ENCODE measurements at places on chromosomes 5 and 9. TPM values are rescaled to one million over a fixed set of nuclear protein-coding genes. Genes with fewer than 3 reads are reported as not detected.

Gene CD74
- total RNA-seq: 4.1 TPM

Gene AK6
- 22.0 TPM for total RNA-seq

Gene FBP2
- not detected for total RNA-seq

Gene C9orf50
- not detected for total RNA-seq

Gene PCDHB13
- total RNA-seq: 9.2 TPM

Gene IL4
- not detected for total RNA-seq

Gene CDH10
- 50.1 TPM for total RNA-seq

Gene TESK1
- 11.7 TPM for total RNA-seq

Gene PCDHGA5
- total RNA-seq: 6.6 TPM

Gene PDZD2
- total RNA-seq: 22.0 TPM

Gene AMBP
- 1.6 TPM for total RNA-seq

GRCh38 chr5:119355685-119356611, at the start of gene TNFAIP8:
TNFAIP8 (plus strand) TSS chr5:119356019; CDS start chr5:119356091, 72 bp downstream.
- DNase-seq: peak; percentile 9

- DNase-seq: no peak
Measured at GRCh38 chr5:50564079-50564478, 102.4 kb upstream of the PARP8 start.

- DNase-seq: no peak
Measured at GRCh38 chr5:107864793-107865192, 194.1 kb upstream of the EFNA5 start.

DNA sequence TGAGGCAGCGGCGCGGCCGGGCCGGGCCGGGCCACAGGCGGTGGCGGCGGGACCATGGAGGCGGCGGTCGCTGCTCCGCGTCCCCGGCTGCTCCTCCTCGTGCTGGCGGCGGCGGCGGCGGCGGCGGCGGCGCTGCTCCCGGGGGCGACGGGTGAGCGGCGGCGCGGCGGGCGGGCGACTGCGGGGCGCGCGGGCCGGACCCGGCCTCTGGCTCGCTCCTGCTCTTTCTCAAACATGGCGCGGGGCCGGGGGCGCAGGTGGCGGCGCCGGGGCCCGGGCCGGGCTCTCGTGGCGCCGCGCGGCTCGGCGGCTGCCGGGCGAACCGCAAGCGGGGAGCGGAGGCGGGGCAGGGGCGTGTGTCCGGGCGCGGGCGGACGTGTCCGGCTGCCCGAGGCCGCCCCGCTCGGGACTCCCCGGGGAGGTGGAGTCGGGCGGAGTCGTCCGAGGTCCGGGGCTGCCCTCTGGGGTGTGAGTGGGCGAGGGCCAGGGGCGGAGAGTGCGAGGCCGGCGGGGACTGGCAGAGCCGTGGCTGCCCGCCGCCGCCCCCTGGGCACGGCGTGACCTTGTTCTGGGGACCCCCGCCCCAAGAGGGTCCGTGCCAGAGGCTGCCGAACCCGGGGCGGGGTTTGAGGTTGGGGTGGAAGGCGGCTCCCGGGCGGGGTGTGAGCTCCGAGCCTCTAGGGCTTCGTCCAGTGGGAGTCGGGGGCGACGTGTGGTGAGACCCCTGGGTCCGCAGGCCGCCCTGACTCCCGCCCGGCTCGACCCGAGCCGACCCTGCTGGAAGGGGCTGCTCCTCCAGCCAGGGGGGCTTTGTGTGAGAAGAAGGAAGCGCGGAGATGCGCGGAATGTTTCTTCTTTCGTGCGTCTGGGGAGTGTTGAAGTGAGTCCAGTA, 485 bp downstream of the TGFBR1 start:
- peak; percentile 22 for DNase-seq

- no peak for DNase-seq
Measured at GRCh38 chr5:172038167-172038566, 31.7 kb upstream of the FBXW11 start.

GRCh38 chr9:113465599-113466140, 2.1 kb downstream of the RGS3 start:
- DNase-seq: no peak

GRCh38 chr9:130276121-130276520, 10.6 kb downstream of the HMCN2 start:
- no peak for DNase-seq

DNA sequence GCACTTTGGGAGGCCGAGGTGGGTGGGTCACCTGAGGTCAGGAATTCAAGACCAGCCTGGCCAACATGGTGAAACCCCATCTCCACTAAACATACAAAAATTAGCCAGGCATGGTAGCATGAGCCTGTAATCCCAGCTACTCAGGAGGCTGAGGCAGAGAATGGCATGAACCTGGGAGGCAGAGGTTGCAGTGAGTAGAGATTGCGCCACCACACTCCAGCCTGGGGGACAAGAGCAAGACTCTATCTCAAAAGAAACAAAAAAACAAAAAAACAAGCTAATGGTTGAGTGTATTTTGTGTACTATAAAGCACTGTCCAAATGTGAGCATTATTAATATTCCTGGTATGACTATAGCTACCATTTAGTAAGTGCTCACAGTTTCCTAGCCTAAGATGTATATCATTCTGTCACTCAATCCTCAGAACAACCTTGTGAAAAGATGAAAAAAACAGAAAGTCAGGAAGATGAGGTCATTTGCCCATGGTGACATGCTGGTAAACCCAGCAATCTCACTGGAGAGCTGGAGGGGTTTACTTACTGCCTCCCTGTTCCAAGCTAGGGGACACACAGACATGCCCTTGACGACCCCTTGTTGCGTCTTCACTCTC, 27.7 kb downstream of the ARHGEF37 start:
- DNase-seq: no peak

GRCh38 chr9:74848153-74848525, 39.6 kb downstream of the TRPM6 start:
- no peak for DNase-seq

DNA sequence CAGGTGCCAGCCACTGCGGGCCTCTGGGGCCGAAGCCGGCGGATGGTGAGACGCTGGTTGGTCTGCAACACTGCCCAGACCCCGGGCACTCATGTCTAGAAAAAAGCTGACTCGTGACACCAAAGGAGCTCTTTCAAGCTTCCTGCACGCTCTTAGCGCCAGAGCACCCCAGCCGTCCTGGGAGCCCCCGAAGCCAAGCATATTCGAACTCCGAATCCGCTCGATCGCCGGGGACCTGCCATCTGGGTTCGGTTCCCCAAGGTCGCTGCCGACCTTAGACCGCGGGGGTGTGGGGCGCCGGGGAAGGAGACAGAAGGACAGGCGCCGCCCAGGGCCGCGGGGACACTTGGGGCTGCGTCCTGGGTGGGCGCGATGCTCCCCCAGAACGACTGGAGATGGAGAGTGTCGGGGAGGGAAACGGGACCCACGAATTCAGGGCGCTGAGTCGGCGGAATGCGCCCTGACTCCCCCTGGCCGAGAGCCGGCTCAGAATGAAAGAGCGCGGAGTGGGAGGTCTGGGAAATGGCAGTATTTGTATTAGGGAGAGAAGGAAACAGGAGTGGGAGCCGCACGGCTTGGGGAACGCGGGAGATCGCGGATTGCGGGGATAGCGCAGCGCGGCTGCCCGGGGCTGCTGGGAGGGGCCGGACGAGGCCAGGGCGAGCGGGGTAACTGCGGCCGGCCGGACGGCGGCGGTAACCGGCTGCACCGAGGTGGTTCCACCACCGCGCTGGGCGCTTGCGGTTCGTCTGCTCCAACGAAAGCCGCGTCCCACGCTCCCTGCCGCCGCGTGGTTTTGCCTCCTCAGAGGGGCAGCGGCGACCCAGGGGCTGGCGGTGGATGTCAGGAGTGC, 20.1 kb upstream of the MARCHF6 start:
- no peak for DNase-seq

GRCh38 chr5:109511980-109512734, 102.4 kb upstream of the PJA2 start:
- DNase-seq: no peak

DNA sequence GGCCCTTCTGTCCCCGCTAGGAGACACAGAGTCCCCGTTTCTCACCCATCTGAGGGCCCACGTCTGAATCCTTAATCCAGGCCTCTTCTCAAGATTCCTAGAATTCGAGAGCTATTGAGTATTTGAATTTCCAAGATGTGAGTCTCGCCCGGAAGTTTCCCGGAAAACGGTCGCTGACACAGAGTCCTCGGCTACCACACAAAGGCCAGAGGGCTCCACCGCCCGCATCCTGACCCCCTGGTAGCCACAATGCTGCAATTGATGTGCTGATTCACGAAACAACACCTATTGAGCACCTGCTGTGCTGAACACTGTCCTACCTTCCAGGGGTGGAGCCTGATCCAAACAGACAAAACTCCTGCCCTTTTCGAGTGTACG, 670 bp upstream of the FBP1 start:
- no peak for DNase-seq

GRCh38 chr9:124897570-124898460, 35.9 kb downstream of the ARPC5L start:
- DNase-seq: no peak

DNA sequence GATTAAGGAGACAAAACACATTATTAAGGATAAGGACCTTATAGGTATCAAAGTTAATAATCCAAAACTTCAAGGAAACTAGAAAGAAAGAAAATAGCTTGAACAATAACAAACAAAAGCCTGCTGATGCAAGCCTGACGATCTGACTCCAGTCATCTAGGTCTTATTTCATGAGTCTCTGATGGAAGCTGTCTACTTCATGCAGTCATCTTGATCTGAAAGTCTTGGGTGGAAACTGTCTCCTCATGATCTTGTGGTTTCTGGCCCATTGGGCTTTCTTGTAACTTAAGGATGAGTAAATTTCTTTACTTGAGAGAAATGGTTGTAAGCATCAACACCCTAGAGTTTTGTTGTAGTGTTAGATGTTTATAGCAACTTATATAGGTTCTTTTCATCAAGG, 20.6 kb upstream of the PSIP1 start:
- no peak for DNase-seq

GRCh38 chr5:139388198-139388821, 1.4 kb downstream of the MZB1 start:
- no peak for DNase-seq

- no peak for DNase-seq
Measured at GRCh38 chr9:18997151-18997550, 35.9 kb downstream of the SAXO1 start.

DNA sequence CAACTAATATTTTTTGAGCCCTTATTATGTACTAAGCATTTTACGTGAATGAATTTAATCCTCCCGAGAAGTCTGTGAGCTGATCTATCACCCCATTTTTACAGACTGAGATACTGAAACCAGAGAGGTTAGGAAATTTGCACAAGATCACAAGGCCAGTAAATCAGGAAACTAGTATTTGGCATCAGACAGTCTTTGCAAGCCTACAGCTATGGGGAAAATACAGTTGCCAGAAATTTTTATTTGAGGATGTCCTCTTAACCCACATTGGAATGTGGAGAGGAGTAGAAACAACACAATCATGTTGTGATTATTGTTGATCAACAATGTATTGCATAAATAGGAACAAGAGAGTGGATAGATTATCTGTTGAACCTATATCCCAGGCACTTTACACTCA, 2.3 kb upstream of the SLC46A2 start:
- DNase-seq: no peak

GRCh38 chr9:108687006-108687987, 168.5 kb downstream of the ACTL7B start:
- no peak for DNase-seq

GRCh38 chr5:174655351-174655750, 69.0 kb upstream of the MSX2 start:
- no peak for DNase-seq

GRCh38 chr9:34171753-34172535, 6.9 kb upstream of the UBAP1 start:
- DNase-seq: no peak

GRCh38 chr9:98444601-98445000, 189.2 kb upstream of the TBC1D2 start:
- no peak for DNase-seq

GRCh38 chr5:132225165-132226032, 2.3 kb downstream of the P4HA2 start:
- peak; percentile 33 for DNase-seq

GRCh38 chr5:114185274-114185673, 176.6 kb upstream of the KCNN2 start:
- no peak for DNase-seq

- DNase-seq: no peak
Measured at GRCh38 chr9:118670011-118670953, 699.0 kb downstream of the BRINP1 start.

GRCh38 chr5:133520062-133520461, 92.3 kb downstream of the FSTL4 start:
- DNase-seq: no peak

DNA sequence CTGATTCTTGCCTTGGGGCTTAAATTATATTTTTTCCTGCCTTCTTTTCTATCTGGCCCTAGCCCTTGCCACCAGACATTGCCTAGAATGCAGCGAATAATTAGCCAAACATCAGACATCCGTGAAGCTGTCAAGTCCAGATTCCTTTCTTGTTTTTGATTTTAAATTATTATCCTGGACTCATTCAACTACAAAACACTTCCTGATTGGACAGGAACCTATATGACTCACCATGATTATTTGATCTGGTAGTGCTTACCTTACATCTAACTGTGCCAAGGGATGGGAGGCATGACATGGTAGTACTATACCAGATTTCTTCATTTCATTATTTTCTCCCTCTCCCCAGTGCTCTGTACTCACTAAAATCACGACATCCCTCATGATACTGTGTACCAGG, 829.6 kb downstream of the TLR4 start:
- DNase-seq: no peak

DNA sequence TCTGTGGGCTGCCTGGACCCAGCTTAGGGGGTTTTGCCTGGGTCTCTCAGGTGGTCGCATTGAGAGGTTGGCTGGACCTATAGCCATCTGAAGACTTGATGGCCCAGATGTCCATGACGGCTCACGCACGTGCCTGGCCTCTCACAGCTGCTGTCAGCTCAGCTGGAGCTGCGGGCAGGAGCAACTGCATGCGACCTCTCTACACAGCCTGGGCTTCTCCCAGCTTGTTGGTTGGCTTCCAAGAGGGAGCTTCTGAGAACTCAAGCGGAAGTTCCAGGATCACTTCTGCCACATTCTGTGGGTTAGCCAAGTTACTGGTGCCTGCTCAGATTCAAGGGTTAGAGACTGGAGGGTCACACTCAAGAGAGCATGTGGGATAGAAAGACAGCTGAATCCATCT, 99.2 kb downstream of the DAPK1 start:
- no peak for DNase-seq

- DNase-seq: no peak
Measured at GRCh38 chr5:69138766-69139165, 28.2 kb upstream of the CCNB1 start.

- no peak for DNase-seq
Measured at GRCh38 chr5:63774939-63775338, 187.3 kb downstream of the HTR1A start.

GRCh38 chr9:75128535-75128934, 40.2 kb downstream of the OSTF1 start:
- DNase-seq: no peak

- peak; percentile 48 for DNase-seq
Measured at GRCh38 chr9:117411547-117411946, 3.3 kb downstream of the ASTN2 start.

Data from occipital lobe (tissue), 3 donors.